ENCODE measurements at places on chromosomes 16 and 17. TPM values are rescaled to one million over a fixed set of nuclear protein-coding genes. Genes with fewer than 3 reads are reported as not detected.

GRCh38 chr17:29066606-29067005 lies 23.7 kb downstream of the PIPOX start:
- H3K36me3 ChIP-seq, result no peaks in the 10 kb centered on the region
- H3K27ac ChIP-seq, result no peak overlapping the region
- no peaks in the 10 kb centered on the region for H3K4me1 ChIP-seq

The ABI3 gene
- total RNA-seq, result under 0.01 TPM

- no peak overlapping the region for H3K4me3 ChIP-seq
- peaks cover 13% of the 10 kb centered on the region for H3K4me1 ChIP-seq
- H3K27ac ChIP-seq, result no peak overlapping the region
- H3K27me3 ChIP-seq, result no peaks in the 10 kb centered on the region
- DNase-seq, result no peak
Observed at GRCh38 chr16:24696699-24697098, 32.8 kb upstream of the TNRC6A start.

- H3K27ac ChIP-seq, result peak overlapping the region; percentile 38
- DNase-seq, result peak; percentile 39
- H3K36me3 ChIP-seq, result no peaks in the 10 kb centered on the region
- no peaks in the 10 kb centered on the region for H3K27me3 ChIP-seq
- no peak overlapping the region for H3K4me3 ChIP-seq
- H3K4me1 ChIP-seq, result peaks cover 53% of the 10 kb centered on the region
Observed at GRCh38 chr17:17033466-17033865, 8.8 kb upstream of the MPRIP start.

DNA sequence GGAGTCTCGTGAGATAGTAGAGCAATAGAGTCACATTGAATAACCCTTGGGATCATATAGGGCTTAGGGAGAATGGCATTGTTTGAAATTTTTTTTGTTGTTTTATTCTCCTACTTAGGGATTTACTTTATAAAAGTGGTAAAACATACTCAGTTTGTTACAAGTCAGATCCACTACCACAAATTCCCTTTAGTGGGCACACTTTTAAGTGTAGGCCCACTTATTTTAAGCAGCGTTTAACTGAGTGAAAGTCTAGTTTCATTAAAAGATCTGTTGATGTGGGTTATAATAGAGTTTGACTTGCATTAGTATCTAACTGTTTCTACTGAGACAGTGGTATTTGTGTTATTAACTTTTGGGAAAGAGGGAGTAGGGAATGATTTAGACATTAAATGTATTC lies 49.3 kb downstream of the USP10 start:
- no peaks in the 10 kb centered on the region for H3K27me3 ChIP-seq
- H3K4me1 ChIP-seq, result peaks cover 20% of the 10 kb centered on the region
- peak overlapping the region; percentile 10 for H3K27ac ChIP-seq
- DNase-seq, result no peak
- H3K36me3 ChIP-seq, result peaks cover 20% of the 10 kb centered on the region
- no peak overlapping the region for H3K4me3 ChIP-seq

DNA sequence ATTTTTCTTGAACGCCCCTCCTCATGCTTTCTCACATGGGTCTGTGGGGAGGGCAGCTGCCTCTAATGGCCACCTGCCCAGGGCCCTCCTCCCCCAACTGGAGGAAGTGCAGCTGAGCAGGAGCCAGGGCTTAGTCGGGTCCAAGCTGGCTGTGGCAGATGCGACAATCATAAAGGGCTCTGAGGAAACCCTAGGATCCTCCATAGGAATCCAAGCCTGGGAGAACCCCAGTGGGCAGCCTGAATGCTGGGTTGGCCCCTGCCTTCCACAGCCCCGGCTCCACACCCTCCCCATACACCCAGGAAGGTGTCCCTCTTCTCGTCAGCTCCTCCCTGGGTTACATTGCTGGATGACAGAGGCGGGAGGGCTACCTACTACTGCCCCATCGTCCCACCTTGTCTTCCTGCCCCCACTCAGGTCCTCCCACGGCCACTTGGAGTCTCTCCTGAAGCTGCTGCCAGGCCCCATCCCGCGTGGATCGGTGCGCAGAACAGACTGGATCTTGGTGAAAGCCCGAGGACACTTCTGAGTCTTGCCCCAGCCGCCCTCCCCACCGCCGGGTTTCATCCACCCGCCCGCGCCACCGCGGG lies 15.6 kb upstream of the CBFB start:
- H3K27ac ChIP-seq, result no peak overlapping the region
- no peaks in the 10 kb centered on the region for H3K36me3 ChIP-seq
- peak overlapping the region; percentile 68 for H3K4me3 ChIP-seq
- H3K4me1 ChIP-seq, result peaks cover 12% of the 10 kb centered on the region
- no peaks in the 10 kb centered on the region for H3K27me3 ChIP-seq

The HCRT gene
- not detected for total RNA-seq

The LRRC75A gene
- total RNA-seq, result 1.4 TPM

GRCh38 chr17:15882777-15883176 lies 62.2 kb upstream of the ADORA2B start:
- H3K27ac ChIP-seq, result no peak overlapping the region
- peak; percentile 51 for DNase-seq
- no peak overlapping the region for H3K4me3 ChIP-seq
- no peaks in the 10 kb centered on the region for H3K36me3 ChIP-seq

The OR3A2 gene
- not detected for total RNA-seq

The KRTAP3-2 gene
- not detected for total RNA-seq

GRCh38 chr17:21532763-21533385 lies 156.7 kb downstream of the KCNJ12 start:
- no peaks in the 10 kb centered on the region for H3K27me3 ChIP-seq
- H3K4me3 ChIP-seq, result no peak overlapping the region
- no peaks in the 10 kb centered on the region for H3K4me1 ChIP-seq
- H3K27ac ChIP-seq, result no peak overlapping the region
- DNase-seq, result no peak
- H3K36me3 ChIP-seq, result peaks cover 21% of the 10 kb centered on the region

GRCh38 chr17:34797720-34798119 lies 163.5 kb downstream of the CCT6B start:
- H3K4me3 ChIP-seq, result no peak overlapping the region
- H3K27me3 ChIP-seq, result no peaks in the 10 kb centered on the region
- H3K27ac ChIP-seq, result no peak overlapping the region
- H3K36me3 ChIP-seq, result no peaks in the 10 kb centered on the region
- DNase-seq, result no peak

The ST6GALNAC1 gene
- total RNA-seq, result not detected

DNA sequence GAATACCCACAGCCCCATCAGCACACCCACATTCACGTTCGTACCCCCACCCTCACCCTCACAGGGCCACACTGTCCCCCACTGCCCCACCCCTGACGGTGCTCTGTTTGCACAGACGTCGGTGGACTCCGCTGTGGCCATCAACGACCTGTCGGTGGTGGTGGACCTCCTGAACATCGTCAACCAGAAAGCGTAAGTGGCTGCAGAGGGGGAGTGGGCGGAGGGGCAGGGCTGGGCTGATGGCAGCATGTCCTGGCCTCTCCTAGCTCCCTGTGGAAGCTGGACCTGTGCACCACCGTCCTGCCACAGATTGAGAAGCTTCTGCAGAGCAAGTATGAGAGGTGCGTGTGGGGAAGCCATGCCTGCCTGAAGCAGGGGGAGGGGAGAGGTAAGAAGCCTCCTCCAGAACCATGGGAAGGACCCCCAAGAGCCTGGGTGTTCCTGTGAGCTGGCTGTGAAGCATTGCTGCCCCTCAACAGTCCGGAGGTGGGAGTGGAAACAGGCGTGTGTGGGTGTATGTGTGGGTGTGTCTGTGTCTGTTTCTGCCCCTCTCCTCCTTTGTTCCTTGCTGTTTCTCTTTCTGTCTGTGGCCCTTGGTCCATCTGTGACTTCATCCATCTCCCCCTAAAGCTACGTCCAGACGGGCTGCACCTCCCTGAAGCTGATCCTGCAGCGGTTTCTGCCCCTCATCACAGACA lies 20.3 kb downstream of the KATNB1 start:
- H3K36me3 ChIP-seq, result peaks cover 12% of the 10 kb centered on the region
- H3K27me3 ChIP-seq, result no peaks in the 10 kb centered on the region
- H3K4me3 ChIP-seq, result no peak overlapping the region
- H3K27ac ChIP-seq, result no peak overlapping the region
- DNase-seq, result peak; percentile 85

DNA sequence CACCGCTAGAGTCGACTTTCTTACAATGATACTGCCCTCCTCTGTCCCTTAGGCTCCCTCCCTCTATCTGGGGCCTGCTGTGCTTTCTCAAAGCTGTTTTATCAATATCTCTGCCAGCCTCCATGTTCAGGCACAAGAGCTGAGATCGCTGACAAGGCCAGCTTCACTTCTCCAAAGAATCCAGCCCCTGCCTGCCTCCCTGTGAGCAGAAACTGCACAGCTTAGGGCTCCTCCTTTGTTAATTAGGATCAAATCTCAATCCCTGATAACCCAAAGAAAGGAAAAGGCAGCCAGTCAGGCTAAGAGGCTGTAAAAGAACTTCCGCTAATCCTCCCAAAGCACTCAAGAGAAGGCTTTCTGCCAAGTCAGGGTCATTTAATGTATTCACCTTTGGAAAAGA lies 616.0 kb upstream of the CDH11 start:
- no peak for DNase-seq
- H3K4me1 ChIP-seq, result no peaks in the 10 kb centered on the region
- H3K27ac ChIP-seq, result no peak overlapping the region

DNA sequence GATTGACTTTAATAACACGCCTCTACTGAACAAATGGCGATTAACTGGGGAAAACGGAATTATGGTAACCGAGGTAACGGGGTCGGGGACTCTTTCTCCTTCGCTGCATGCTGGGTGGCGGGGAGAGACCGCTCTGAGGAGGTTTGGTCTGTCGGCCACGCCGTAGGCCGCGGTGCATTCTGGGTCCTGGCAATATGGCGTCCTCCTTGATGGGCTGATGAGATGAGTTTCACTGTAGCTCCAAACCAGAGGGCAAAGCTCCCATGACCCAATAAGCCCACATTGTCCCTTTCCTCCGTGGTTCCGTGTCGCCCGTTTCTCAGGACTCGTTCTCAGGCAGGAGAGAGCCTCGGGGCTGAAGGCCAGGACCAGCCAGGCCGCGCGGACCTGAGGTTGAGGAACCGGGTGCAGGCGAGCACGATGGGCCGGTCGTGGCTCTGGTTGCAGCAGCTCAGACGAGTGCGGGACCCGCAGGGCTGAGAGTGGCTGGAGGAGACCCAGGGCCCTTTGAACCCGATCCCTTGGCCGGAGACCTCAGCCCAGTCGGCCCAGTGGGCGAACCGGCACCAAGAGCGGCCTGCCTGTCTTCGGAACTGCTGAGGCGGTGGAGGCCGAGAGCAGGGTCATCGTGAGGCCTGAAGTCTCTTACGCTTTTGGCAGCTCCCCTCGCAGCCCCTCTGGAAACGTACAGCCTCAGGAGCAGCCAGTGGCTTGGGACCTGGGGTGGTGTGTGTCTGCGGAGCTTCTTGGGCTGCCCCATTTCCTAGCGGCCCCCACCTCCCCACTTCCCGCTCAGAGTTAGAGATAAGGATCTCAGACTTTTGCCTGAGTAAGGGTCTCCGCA lies at the start of gene RPTOR:
Gene RPTOR (plus strand): TSS at position 184 of the 844 bp plus-strand sequence. CDS start 792 bp downstream, outside the sequence.
- H3K27me3 ChIP-seq, result peaks cover 3% of the 10 kb centered on the region
- H3K36me3 ChIP-seq, result no peaks in the 10 kb centered on the region
- H3K27ac ChIP-seq, result peak within 1 kb of the TSS; percentile 97
- H3K4me1 ChIP-seq, result peaks cover 16% of the 10 kb centered on the region
- peak within 1 kb of the TSS; percentile 100 for H3K4me3 ChIP-seq
- DNase-seq, result peak; percentile 98

DNA sequence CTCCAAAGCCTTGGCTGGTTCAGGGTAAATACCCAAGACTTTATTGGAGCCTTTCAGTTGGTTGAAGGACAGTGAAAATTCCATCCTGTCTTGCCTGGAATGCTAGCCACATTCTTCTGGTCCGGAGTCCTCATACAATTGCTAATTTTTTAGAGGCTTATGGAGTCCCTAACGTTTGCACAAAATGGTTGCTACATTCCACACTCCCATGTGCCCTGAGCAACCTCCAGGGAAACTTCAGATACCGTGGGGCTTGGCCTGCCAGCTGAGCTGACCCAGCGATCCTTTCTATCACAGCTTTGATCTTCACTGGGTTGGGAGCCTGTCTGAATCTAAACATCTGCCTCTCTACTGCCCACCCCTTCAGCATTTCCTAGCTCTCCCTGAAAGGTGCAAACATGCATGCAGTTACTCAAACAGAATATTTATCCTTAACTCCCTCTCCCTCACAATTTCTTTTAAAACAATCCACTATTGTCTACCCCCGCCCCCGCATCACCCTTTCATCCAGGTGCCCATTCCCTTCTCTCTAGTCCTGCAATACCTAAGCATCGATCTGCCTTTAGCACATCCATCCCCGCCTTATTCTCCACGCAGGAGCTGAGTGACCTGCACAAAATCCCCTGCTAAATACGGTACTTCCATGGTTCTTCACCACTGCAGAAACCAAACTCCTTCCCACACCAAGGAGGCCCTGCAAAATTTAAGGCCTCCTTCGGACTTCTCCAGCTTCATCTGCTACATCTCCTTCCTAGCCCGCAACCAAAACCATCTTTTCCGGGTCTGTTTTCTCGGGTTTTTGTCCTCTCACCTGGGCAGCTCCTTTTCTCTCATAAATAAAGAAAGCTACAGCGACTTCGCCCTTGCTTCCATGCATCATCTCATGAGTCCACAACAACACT lies 810 bp upstream of the GAN start:
- H3K27me3 ChIP-seq, result no peaks in the 10 kb centered on the region
- H3K4me3 ChIP-seq, result peak overlapping the region; percentile 97
- no peak for DNase-seq
- H3K4me1 ChIP-seq, result peaks cover 22% of the 10 kb centered on the region

The MOSMO gene
- total RNA-seq, result 15.9 TPM

DNA sequence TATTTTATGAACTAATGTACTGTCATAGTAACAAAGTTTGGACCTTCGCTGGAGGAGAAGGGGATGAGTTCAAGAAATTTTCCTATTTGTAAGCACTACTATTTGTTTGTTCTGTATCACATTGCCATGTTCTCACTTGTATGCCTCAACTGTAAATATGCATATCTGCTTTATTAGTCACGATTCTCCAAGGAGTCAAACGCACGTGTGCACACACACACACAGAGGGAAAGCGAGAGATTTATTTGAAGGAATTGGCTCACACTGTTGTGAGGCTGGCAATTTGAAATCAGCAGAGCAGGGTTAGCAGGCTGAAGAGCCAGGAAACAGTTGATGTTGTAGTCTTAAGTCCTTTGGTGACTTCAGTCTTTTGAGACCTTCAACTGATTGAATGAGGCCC lies 24.9 kb upstream of the MYH2 start:
- no peak overlapping the region for H3K27ac ChIP-seq
- no peaks in the 10 kb centered on the region for H3K36me3 ChIP-seq
- no peak overlapping the region for H3K4me3 ChIP-seq
- no peaks in the 10 kb centered on the region for H3K27me3 ChIP-seq

DNA sequence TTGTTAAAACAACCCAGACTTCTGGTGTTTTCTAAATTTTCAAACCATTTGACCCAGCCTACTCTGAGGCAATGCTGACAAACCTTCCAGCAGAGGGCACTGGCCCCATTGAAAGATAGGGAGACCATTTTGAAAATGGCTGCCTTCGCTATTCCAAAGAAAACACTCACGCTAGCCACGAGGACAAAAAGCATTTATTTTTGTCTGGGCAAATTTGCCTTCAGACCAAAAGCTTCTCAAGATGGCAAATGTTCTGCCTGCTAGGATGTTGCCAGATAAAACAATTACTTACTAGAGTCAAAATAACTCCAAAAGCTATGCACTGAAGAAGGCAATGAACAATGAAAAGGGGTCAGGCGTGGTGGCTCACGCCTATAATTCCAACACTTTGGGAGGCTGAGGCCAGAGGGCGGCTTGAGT lies 296.7 kb upstream of the IRX5 start:
- H3K36me3 ChIP-seq, result no peaks in the 10 kb centered on the region
- peak; percentile 80 for DNase-seq
- H3K27ac ChIP-seq, result peak overlapping the region; percentile 43
- no peak overlapping the region for H3K4me3 ChIP-seq
- no peaks in the 10 kb centered on the region for H3K27me3 ChIP-seq

- H3K27me3 ChIP-seq, result peaks cover 10% of the 10 kb centered on the region
- H3K4me1 ChIP-seq, result no peaks in the 10 kb centered on the region
- peak; percentile 59 for DNase-seq
- no peak overlapping the region for H3K27ac ChIP-seq
Observed at GRCh38 chr16:2952679-2953078, 11.4 kb upstream of the KREMEN2 start.

Measured in osteoblast (primary cell).